ENCODE measurements at places on chromosomes 4 and X.
A peak's percentile ranks its signal among the peaks of the same experiment; 100 is the strongest.

DNA sequence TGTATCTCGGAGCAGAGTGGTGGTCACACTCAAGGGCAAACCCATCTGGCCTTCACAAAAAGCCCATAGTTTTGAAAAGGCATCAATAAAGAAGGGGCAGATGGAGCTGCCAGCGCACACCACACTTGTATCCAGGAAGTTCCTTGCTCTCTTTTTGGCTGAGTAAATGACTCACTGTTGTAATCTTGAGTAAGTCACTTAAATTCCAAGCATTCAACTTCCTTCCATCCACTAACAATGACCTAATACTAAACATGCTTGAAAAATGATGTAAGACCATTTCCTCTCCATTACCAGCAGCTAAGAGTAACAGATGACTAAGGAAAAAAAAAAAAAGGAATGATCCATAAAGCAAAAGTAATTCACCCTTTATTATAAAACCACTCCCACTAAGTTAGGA lies 32.4 kb upstream of the MYOZ2 start:
- no peak for DNase-seq

GRCh38 chrX:131139072-131139471 lies 80.9 kb downstream of the ARHGAP36 start:
- DNase-seq: no peak

DNA sequence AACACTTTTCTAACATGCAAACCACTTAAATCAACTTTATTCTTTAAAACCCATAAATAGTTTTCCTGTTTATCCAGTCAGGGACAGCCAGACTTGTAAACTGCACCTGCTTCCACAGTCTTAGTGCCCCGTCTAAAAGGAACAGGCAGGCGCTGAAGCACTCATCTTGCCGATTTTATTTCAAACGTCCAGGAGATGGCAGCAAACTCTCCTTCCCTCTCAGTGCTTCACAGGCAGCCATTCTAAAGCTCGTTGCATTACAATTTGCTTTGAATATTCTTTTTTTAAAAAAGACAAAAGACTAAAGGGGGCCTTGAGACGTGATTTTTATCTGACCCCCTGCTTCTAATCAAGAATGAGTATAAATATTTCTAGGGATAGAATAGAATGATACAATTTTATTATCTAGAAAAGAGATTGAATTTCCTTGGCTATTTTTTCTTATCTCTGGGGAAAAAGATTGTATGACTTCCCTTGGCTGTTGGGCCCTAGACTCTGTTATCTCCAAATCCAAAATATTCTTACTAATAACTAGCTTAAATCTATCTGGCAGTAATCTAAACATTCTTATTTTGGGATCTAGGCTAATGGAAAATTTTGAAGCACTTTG lies 93.6 kb upstream of the MYOZ2 start:
- DNase-seq: peak; percentile 36

GRCh38 chr4:56658528-56658927 lies 22.6 kb downstream of the HOPX start:
- no peak for DNase-seq

- DNase-seq: peak; percentile 30
Observed at GRCh38 chrX:71128915-71129765, 10.7 kb downstream of the MED12 start.

GRCh38 chrX:39008549-39008948 lies 207.3 kb downstream of the MID1IP1 start:
- DNase-seq: no peak

DNA sequence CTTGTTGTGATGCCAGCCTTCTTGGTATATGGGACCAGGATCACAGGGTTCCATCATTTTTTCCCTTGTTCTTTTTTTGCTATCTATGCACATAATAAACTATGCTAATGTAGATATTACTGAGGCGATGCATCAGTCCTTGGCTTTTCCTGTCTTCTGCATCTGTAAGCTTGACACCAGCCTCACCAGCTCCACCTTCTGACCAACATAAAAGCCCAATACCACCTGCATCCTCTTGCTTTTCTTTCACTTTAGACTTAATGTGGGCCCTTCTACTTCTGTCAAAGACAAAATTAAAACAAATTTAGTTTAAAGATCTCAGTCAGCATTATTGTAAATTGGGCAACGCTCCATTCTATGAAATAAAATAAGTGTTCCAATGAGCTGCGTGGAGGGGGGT lies 1718.8 kb upstream of the PCDH10 start:
- DNase-seq: no peak

- DNase-seq: no peak
Observed at GRCh38 chr4:120723986-120724385, 198.5 kb downstream of the PRDM5 start.

- no peak for DNase-seq
Observed at GRCh38 chr4:26748811-26749210, 111.8 kb upstream of the STIM2 start.

DNA sequence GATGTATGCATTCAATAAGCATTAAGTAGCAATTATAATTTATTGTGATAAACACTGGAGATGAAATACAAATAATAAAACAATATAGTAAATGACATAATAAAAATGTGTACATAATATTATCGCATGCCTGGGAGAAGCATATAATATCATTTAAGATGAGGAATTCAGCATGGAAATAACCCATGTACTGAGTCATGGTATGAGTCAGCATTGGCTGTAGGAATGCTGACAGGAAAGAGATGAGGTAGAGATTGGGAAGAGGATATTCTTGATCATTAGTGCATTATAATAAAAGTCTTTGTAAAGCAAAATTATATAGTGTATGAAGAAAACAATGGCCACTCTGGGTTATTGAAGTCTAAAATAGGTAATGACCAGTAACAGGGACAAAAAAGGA lies 82.8 kb downstream of the MAGEB10 start:
- DNase-seq: no peak

- DNase-seq: no peak
Observed at GRCh38 chrX:77114501-77114900, 332.7 kb upstream of the FGF16 start.

- DNase-seq: no peak
Observed at GRCh38 chr4:35541888-35542213, 702.5 kb downstream of the ARAP2 start.

DNA sequence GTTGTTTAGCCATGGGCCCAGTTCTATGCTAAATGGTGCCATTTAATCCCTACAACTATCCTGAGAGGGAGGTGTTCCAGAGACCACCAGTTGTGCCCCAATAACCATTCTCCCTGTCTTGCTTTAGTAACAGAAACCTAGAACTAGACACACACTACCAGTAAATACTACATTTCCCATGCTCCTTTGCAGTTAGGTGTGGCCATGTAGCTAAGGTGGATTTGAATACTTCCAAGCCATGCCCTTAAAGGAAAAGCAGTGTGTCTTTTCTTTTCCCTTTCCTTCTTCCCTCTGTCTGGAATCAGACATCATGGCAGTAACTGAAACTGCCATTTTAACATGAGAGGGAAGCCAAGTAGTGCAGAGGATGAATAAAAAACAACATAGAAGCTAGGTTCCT lies 90.9 kb upstream of the TMEM33 start:
- no peak for DNase-seq

GRCh38 chr4:90786602-90787001 lies 659.4 kb downstream of the CCSER1 start:
- DNase-seq: no peak

DNA sequence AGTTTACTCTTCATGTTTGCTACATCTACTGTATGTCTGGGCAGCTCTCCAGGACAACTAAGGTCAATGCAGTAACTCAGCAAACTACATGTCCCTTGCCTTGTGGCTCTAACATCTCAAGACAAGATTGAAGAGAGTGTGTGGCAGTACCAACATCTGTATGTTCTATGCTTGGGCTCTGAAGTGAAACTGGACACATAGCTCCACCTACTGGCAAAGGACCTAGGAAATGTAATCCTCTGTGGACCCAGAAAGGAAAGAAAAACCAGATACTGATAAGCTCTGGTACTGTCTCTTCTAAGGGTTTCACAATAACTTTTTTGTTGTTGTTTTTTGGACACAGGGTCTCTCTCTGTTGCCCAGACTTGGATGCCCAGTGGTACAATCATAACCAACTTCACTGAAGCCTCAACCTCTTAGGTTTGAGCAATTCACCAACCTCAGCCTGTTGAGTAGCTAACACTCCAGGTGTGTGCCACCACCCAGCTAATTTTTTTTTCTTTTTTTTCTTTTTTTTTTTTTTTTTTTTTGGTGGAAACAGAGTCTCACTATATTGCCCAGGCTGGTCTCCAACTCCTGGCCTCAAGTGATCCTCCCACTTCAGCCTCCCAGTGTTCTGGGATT lies 64.1 kb downstream of the QDPR start:
- peak; percentile 71 for DNase-seq

DNA sequence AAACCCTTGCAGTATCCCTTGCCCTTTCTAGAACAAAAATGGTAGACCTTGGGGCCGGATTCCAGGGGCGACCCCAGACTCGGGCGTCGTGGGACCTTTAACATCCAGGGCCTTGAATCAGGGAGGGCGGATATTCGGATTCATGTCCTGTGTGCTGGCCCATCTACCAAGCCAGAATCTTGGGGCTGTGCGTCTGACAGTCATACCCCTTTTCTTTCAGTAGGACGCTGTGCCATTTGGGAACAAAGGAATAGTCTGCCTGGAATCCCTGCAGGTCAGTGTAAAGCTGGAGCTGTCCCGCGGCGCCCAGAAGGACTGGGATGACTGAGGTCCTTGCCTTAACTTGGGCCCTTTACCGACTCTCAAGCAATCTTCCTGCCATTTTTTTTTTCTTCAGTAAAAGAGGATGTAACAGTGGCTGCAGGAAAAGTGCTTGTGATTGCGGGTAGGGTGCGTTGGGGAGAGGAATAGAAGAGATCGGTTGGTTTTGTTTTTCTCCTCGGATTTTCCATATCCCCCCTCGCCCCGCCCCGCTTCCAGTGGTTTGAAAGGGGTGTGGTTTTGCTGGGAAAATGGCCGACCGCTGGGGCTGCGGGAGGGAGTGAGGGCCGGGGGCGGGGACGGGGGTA lies 518 bp downstream of the ARMCX1 start:
- peak; percentile 13 for DNase-seq

GRCh38 chrX:123859409-123859845 lies 426 bp upstream of the XIAP start:
- no peak for DNase-seq

- DNase-seq: no peak
Observed at GRCh38 chrX:56763556-56764152, 34.6 kb downstream of the NBDY start.

GRCh38 chr4:171814545-171814944 lies 1.3 kb downstream of the GALNTL6 start:
- no peak for DNase-seq

DNA sequence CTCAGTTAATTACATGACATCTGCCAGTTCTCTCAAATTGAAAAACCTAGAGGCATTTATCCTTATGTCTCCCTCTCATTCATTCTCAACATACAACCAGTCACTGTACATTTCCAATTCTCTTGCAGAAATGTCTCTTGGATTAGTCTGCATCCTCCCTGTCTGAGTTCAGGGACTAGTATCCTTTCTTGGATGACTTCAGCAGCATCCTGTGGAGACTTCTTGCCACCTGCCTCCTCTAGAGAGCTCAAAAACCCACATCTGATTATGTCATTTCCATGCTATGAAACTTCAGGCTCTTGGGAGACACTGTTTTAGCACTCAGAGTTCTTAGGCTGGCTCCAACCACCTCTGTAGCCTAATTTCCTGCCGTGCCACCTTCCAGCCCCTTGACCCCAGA lies 515.1 kb upstream of the DIPK2B start:
- DNase-seq: no peak

- no peak for DNase-seq
Observed at GRCh38 chr4:116400480-116400879, 684.9 kb downstream of the TRAM1L1 start.

DNA sequence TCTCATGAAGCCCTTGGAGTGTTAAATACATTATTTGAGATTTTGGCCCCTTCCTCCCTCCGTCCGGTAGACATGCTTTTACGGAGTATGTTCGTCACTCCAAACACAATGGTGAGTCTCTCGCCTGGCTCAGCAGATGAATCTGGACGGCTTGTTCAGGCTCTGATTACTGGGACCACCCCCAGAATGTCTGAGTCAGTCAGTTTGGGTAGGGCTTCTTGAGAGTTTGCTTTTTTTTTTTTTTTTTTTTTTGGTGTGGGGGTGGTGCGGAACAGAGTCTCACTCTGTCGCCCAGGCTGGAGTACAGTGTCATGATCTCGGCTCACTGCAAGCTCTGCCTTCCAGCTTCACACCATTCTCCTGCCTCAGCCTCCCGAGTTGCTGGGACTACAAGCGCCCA lies 62.4 kb upstream of the MSANTD1 start:
- no peak for DNase-seq

DNA sequence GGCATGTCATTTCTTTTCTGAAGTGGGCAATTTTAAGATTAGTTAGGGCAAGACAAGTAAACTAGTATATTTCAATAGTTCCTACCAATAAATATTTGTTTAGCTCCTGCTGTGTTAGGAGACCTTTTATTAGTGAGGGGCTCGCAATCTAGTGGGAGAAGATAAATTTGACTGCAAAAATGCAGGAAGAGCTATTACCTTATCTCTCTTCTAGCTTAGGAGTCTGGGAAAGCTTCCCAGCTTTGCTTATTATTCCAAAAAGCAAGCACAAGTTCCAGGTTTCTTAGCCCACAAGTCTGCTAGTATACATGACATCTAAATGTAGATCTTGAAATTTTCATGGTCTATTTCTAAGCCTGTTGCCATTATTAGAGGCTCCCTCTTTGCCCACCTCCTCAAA lies 191.1 kb downstream of the GC start:
- DNase-seq: no peak

DNA sequence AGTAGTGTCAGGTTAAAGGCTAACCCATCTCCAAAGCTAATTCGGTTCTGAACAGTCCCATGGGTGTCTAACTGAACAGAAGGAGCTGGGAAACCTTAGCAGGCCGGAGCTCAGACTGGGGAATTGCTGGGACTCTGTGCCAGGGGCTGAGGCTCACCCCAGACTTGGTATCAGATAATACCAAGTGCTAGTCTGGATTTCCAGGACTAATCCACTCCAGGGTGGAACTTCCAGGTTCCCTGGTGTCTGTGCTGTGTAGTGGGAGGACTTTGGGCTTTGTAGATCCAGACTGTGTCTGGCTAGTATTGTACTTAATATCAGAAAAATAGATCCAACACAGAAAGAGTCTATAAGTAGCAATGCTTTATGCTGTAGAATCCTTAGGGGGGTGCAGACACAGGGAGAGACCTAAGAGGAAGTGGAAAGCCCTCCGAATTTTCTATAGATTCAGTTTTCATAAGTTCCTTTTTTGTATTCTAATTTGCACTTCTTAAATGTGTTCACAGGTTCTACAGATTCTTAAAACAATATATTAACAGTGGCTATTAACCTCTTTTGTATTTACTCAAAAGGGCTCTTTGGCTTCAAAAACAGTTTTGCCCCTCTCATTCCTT lies 4.1 kb downstream of the ZNF827 start:
- no peak for DNase-seq

Measured in hippocampal formation (tissue), 2 donors.